ENCODE measurements at places on chromosomes 2 and 18.

GRCh38 chr2:17355608-17356329 is 162.5 kb downstream of the RAD51AP2 start:
- DNase-seq, result no peak

- no peak for DNase-seq
Observed at GRCh38 chr2:117859924-117860647, 45.6 kb downstream of the DDX18 start.

GRCh38 chr18:35409911-35410310 is 32.8 kb upstream of the ZNF396 start:
- DNase-seq, result no peak

DNA sequence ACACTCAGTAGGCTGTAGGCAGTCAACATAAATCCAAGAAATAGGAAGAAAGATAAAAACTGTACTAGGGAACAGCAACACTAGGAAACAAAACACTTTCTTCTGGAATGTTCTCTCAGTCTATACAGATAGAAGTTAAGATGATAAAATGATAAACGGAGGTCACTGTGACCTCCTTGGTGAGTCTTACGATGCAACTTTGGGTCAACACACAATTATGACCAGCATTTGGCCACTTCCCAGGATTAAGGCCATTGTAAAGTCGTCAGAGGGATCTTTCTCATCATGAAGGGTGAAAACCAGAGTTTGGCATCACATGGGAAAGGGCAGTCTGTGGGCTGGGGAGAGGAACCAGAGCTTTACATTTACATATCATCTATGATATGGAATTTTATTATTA is 33.4 kb downstream of the LAMA3 start:
- DNase-seq, result no peak

- no peak for DNase-seq
Observed at GRCh38 chr2:71935262-71935848, 212.3 kb downstream of the CYP26B1 start.

DNA sequence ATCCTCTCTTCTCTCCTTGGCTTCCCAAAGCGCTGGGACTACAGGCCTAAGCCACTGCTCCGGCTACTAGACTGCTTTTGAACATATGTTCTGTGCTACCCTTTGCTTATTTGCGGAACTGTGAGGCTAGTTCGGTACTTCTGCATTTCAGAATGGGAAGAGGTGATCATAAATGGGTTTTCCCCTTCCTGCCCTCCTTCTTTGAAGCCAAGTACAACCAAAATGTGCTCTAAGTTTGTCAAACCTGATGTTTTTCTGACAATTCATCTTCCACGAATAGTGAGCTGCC is 1.7 kb upstream of the ESCO1 start:
- DNase-seq, result no peak

DNA sequence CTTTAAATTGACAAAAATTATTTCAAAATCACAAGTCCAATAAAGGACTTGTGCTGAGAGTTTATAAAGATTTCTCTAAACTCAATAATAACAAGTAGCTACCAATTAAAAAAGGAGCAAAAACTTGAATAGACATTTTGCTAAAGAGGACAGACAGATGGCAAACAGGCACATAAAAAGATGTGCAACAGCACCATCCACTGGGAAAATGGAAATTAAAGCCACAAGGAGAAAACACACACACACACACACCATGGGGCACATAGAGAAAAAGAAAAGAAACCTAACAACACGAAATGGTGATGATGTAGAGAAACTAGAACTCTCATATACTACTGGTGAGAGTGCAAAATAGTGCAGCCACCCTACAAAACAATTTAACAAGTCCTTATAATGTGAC is 12.6 kb upstream of the SLC9A4 start:
- no peak for DNase-seq

DNA sequence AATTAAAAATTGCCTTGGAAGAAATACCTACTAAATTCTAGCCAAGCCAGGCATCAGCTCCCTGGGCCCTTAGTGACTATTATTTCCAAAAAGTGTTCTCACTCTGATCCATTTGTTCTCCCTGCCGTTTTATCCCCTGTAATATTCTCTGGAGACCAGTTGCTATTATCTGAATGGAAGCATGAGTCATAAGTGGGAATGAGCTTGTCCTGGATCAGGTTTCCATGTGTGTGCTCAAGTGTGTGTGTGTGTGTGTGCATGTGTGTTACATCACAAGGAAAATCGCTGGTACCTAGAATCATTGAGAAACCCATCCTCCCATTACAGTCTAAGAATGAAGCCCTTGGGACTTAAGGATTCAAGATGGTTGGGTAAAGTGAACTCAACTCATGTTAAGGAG is 130.3 kb upstream of the CXCR4 start:
- no peak for DNase-seq

DNA sequence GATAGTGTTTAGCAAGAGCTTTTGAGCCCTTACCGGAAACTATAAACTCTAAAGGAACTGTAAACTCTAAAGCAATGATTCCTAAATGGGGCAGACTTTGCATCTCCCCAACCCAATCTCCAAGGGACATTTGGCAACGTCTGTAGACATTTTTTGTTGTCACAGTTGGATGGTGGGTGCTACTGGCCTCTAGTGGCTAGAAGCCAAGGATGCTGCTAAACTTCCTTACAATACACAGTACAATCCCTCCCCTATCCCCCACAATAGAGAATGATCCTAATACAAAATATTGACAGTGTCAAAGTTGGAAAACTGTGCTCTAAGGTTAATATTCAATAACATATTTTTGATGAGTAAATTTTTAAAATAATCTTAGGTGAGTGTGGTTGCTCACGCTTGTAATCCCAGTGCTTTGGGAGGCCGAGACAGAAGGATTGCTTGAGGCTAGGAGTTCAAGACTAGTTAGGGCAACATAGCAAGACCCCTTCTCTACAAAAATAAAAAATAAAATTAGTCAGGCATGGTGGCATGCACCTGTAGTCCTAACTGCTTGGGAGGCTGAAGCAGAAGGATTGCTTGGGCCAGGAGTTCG is 66.7 kb downstream of the PTPN4 start:
- peak; percentile 17 for DNase-seq

DNA sequence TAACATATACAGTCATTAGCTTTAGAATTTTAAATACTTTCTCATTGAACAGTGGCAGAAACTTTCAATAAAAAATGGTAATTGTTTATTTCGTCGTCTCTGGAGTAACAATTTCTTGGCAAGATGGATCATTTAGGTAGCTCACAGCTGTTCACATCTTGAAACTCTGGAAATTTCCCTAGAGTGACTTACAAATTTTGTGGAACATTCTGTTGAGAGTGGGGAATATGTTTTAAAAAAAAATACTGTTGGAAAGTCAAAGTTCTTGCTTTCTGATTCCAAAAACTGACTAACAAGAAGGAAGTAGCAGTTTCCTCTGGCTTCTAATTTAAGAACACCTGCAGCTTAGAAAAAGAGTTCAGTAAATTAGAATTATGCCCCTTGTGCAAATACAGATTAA is 11.2 kb upstream of the CALCRL start:
- DNase-seq, result no peak

DNA sequence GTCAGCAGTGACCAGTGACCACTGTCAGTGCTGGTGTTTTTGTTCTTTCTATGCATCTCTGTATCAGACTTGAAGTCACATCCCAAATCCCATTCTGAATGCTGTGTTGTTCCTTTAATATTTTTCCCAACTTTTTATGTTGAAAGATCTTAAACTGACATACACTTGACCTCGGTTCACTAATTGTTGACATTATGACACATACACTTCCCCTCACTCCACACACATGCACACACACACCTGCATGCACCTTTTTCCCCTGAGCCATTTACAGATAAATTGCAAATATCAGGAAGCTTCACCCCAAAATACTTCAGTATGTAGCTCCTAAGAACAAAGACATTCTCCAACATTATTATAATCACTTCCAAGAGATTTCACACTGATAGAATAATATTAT is 62.4 kb downstream of the CFAP221 start:
- no peak for DNase-seq

DNA sequence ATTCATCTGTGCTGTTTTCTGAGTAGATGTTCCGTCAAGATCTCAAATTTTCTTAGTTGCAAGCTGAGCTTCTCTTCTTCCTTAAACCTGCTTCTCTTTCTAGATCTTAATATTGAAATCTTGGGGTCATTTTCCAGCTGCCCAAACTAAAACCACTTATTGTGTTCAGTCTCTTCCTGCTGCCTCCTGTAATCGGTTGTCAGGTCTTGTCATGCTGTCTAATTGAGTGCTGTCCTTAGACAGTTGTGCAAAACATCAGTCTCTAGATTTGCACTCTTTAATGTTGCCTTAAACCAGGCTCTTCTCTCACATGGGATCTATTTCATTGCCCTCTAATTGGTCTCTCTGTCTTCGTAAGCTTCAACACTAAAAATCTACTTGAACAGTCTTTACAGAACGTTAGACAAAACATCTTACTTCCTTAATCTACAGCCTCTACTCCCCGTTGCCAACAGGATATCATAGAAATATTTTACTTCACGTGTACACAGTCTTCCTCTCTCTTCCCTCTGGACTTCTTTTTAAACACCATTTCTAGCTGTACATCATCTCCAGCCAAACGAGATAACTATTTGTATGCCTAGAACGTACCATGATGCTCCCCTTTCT is 34.9 kb downstream of the GPD2 start:
- no peak for DNase-seq

- DNase-seq, result no peak
Observed at GRCh38 chr18:59094569-59094968, 45.1 kb upstream of the SEC11C start.

DNA sequence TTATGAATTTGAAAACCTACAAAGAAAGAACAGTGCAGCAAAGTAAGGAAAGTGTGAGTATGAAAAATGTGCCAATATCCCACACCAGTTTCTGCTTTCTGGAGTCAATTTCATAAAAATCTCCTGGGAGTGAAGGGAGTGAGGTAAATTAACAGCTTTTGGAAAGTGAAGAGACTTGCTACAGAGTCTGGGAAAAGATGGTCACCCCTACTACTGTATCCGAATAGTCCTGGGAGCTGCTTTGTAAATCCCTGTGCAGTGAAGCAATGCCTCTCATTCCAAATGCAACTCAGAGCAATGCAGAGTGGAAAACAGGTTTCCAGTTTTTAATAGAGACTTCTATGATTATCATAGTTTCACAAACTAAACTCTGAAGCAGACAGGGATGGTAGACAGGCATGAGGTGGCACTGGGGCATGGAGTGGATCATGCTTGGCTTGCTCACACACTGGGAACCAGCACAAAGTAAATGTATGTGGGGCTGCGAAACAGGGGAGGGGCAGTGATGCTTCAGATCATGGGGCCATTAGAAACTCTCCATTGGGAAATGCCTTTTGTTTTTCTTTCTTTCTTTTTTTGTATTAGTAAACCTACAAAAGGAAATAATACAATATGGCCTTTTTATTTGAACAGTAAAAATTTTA is 10.6 kb downstream of the COL5A2 start:
- DNase-seq, result no peak

DNA sequence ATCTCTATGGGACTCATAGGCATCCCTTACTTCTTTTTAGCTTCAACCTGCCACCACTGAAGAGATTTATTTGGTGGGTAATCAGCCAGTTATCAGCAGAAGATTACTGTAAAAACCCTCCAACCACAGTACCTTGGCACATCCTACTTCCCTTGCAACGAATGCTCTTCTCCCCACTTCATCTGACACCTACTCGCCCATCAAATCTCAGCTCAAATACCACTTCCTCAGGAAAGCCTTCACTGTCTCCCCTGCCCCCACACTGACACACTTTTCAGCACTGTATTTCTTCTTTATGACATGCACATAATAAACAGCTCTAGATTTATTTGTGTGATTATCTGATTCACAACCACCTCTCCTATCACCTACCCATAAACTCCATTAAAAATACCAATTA is 3.1 kb downstream of the KDSR start:
- no peak for DNase-seq

- DNase-seq, result no peak
Observed at GRCh38 chr2:227163998-227164762, at the start of the genes COL4A3 and COL4A4. Gene COL4A3 (plus strand): TSS chr2:227164624. CDS start chr2:227164727, 103 bp downstream. Gene COL4A4 (minus strand): TSS chr2:227164205. CDS start chr2:227147483, 16,722 bp downstream.

GRCh38 chr2:218400930-218401881 is 1.5 kb downstream of the CTDSP1 start:
- DNase-seq, result no peak

- no peak for DNase-seq
Observed at GRCh38 chr2:41414486-41415230, 633.2 kb upstream of the PKDCC start.

DNA sequence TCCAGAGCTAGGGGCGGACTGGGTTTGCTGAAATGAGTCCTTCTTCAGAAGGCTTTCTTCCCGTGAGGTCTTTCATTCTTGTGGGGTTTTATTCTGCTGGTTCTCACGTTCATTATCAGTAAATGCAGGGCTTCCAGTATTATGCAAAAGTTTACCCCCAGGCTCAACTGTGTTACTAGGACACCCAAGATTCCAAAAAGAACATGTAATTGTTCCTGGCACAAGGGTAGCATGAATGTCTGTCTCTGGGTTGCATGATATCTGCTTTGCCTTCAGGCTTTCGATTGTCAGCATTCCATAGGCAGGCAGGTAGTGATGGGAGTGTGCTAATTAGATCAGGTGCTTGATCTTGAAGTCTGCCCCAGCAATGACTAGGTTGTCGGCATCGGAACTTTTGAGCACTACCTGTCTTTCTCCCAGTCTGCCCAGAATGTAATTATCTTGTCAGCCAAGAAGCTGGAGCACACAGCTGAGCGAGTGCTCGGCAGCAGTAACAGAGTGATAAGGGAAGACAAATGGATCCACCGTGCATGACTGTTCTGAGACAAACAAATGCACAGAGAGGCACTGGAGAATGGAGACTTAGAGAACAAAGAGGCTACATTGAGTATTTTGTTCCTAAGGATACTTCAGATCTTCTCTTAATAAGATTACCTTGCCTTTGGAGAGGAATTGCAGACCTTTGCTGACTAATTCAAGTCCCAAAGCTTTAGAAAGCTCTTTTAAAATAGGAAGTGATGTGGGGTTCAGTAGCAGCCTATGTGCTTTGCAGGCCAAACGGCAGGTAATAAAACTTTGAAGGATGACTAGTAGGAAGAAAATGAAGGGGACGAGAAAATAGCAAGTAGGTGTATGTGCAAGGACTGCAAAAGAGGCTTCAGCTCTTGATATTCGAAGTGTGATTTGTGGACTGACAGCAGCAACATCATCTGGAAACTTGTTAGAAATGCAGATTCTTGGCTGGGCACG is 41.9 kb downstream of the ITGB6 start:
- no peak for DNase-seq

- DNase-seq, result no peak
Observed at GRCh38 chr2:230447455-230448451, 31.8 kb downstream of the SP100 start.

GRCh38 chr2:203338322-203338721 is 10.1 kb downstream of the ABI2 start:
- no peak for DNase-seq

GRCh38 chr2:45168711-45169338 is 159.6 kb upstream of the SIX2 start:
- no peak for DNase-seq

DNA sequence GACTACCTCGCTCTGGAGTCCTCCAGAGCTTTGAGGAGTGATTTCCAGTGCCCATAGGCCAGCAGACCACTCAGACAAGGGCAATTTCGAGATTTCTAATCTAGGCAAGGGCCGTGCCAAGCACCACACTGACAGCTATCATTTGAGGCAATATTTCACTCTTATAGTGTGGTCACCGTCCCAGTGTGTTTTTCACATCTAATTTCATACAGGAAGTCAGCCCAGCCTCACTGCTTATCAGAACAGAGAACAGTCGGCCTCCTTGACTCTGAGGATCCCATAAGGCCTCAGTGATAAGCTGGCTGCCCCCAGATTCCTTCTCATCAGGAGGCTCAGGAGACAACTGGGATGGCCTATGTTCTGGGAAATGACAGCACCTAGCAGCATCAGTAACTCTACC is 581 bp downstream of the CAPN14 start:
- DNase-seq, result no peak

Measured in stimulated activated CD8-positive, alpha-beta memory T cell treated with anti-CD3 and anti-CD28 coated beads, Interleukin-4, amount 100 ng/mL, for 24 hours (primary cell).